ENCODE measurements at places on chromosomes 6 and 20.

DNA sequence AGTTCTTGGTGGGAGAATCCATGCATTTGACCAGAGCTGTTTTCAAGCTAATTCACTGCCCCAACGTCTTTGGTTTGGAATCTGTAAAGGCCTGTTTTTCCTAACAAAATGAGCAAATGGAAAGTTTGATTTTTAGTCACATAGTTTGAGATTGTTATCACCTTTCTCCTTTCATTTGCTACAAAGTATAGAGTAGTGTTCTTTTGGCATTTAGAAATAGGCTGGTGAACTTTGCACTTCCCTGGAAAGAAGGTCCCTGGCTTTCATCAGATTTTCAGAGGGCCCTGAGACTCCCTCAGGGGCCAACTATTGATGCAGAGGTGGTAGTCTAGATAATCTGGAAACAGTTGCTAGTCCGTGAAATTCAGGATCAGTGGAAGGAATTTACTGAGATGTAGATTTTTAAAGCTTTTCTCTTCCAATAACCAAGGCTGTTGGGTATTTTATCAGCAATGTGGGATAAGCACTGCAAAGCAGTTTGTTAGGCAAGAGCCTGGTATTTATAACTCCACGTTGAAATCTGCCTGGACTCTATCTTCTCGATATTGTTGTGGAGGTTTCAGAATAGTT lies 1.7 kb downstream of the ARFGEF2 start:
- no peak for DNase-seq

DNA sequence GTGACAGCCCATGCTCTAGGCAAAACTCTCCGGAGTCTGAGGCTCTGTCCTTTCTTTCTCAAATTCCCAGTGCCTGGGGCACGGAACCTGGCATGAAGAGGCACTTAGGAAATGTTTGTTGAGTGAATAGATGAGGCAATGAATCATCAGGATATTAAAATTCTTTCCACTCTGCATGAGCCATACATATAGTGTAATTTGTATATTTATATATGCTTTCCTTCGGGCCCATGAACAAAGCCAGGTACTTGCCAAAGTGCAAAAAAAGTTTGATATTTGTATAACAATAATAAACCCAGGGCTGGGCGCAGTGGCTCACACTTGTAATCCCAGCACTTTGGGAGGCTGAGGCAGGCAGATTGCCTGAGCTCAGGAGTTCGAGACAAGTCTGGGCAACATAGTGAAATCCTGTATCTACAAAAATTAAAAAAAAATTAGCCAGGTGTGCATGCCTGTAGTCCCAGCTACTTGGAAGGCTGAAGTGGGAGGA lies 212.3 kb upstream of the ZNF217 start:
- no peak for DNase-seq

DNA sequence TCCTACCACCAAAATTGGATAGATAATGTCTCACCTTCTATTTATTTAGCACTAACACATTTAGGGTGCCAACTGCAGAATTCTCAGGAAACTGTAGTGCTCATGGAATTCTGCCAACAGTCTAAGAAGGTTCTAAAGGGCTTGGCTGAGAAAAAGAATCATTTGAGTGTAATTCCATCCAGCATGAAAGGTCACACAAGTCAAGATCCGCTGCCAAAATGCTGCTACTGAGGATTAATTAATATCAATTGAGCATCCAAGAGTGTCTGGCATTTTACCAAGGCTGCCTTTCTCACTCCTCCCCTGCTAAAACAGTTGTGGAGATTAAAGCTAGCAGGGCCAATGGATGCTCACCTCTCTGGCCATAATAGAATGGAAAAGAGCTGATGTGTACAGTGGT lies 112.7 kb downstream of the FHL5 start:
- no peak for DNase-seq

GRCh38 chr6:132020138-132020581 lies 69.0 kb upstream of the CCN2 start:
- no peak for DNase-seq

DNA sequence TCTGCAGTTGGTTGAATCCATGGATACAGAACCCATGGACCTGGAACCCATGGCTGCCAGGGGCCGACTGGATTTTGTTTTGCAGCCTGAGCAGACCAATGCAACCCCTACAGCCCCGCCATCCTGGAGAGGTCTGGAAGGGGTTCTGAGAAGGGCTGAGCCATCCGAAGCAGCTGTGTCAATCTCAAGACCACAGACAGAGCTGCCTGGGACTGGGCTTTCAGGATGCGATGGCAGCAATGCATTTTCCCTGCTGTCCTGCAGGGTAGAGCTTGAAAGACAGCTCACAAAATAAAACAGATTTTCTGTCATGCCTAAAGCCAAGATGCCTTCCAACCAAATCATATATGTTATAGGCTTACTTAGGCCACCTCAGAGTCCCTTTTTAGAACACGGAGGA lies 125.8 kb upstream of the NXT1 start:
- DNase-seq = no peak

DNA sequence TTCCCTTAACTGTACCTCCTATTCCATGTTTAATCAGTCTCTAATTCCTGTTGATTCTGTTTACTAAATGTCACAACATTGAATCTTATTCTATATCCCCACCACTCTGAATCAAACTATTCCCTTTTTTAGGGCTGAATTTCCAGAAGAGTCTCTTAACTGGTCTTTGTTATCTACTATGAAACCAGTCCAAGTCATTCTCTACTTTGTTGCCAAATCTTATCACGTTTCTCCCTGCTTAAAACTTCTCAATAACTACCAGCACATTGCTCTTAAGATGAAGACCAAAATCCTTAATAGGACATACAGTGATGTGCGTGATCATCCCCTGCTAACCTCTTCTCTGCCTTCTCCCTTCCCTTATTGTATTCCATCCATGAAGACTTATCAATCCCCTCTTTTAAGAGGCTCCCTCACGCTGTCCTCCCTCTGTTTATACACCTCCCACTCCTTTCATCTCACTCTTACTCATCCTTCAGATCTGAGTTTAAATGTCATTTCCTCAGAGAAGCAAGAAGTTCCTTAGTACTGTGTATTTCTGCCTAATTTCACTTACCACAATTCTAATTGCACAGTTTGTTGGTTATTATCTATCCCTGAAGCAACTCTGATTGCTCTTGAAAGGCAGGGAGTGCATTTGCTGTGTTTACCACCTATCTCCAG lies 143.0 kb upstream of the AHI1 start:
- no peak for DNase-seq

DNA sequence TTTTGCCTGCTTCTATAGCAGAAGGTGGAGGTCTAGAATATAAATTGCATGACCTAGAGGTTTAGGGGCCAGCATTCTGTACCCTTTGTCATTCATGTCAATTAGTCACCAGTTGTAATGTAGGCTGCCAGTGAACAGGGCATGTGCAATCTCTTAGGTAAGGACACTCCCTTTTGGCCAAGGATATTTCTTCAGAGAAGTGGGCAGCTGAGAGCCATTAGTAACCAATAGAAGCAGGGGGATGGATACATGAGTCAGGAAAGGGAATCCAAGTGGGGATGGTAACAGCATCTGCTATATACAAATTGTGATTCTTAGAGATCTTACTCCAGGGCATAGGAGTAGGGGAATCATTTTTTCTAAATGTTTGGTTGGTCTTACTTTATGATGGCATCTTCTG lies 494.2 kb upstream of the JAG1 start:
- no peak for DNase-seq

GRCh38 chr6:16249971-16250370 lies 11.6 kb downstream of the GMPR start:
- no peak for DNase-seq

GRCh38 chr6:118584911-118585310 lies 36.8 kb downstream of the PLN start:
- no peak for DNase-seq

GRCh38 chr6:71299541-71300470 lies 11.2 kb downstream of the OGFRL1 start:
- no peak for DNase-seq

- DNase-seq = no peak
These were observed 237.5 kb upstream of the JAG1 start for GRCh38 chr20:10911298-10911697.

- DNase-seq = no peak
These were observed 18.8 kb downstream of the ELOVL4 start for GRCh38 chr6:79928478-79928998.

- DNase-seq = no peak
These were observed 118.2 kb downstream of the BMP7 start for GRCh38 chr20:57148263-57148662.

DNA sequence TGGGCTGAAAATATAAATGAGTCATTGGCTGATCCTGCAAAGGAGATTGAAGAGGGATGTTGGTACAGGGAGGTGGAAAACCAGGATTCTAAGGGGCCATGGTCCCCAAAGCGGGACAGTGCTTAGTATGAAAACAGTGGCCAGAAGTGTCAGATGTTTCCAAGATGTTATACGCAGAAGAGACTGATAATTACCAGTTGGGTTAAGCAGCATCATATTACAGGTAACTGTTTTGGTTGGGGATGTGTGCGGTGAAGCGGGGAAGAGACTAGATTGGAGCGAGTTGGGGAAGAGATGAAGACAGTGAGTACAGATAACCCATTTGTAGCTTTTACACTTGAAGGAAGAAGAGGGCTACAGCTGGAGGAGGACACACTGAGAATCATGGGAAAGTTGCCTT lies 80.8 kb downstream of the PLEKHG1 start:
- DNase-seq = no peak

GRCh38 chr6:169168302-169168630 lies 85.4 kb downstream of the THBS2 start:
- DNase-seq = no peak

DNA sequence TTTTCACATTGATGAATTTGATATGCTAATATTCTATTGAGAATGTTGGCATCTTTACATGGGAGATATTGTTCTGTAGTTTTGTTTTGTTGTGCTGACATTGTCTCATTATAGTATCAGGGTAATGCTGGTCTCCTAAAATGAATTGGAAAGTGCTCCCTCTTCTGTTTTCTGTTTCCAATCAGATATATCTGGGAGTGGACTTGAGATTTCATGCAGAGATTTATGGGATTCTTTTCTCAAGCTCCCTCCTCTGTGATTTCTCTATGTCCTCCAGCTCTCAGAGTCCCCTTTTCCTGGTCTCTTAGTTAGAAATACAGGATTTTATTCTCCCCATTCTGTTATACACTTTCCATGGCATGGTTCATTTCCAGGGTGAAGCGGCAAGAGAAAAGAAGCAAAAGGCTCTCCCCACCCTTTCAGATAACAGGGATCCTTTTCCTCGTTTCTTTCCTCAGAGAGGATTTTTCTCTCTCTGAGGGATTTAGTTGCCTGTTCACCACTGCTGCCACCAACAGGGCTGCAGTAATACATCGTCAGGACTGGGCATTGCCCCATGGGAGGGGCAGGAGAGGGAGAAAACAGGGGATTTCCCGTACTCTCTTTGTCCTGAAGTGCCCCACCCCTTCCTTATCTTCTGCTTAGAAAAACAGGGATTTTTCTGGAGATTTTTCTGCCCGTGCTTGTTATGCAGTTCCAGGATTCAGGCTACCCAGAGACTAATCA lies 59.3 kb upstream of the STMND1 start:
- DNase-seq = no peak

GRCh38 chr6:136795996-136796395 lies 3.7 kb upstream of the MAP3K5 start:
- no peak for DNase-seq

GRCh38 chr6:85006362-85006761 lies 242.0 kb upstream of the TBX18 start:
- DNase-seq = no peak

- DNase-seq = no peak
These were observed 39.1 kb upstream of the MROH8 start for GRCh38 chr20:37218441-37218840.

DNA sequence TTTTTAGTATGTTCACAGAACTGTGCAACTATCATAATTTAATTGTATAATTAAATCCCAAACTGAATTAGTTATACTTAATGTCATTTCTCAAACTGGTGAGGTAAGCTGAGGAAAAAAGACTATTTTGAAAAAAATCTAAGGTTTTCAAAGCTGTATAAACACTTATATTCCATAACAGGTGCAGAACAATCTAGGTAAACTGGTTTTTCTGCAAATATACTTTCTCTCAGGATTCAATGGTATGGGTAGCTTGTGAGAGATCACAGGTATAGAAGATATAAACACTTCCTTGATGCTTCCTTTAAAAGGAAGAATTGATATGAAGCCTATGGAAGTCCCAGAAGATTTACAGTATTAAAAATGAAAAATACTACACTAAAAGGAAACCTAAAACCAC lies 33.7 kb downstream of the NOL7 start:
- no peak for DNase-seq

DNA sequence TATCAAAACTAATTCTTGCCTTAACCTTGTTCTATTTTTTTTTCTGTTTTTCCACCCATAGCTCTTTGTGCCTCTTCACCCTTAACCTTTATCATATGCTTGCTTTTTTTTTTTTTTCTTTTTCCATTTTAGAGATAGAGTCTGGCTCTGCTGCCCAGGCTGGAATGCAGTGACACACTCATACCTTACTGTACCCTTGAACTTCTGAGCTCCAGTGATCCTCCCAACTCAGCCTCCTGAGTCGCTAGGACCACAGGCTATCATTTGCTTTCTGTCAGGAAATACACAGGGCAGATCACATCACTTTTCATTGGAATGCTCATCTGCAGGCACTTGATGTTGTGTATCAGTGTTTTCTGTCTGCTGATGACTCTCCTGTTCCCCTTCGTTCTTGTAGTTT lies 33.5 kb downstream of the TMEM170B start:
- DNase-seq = no peak

DNA sequence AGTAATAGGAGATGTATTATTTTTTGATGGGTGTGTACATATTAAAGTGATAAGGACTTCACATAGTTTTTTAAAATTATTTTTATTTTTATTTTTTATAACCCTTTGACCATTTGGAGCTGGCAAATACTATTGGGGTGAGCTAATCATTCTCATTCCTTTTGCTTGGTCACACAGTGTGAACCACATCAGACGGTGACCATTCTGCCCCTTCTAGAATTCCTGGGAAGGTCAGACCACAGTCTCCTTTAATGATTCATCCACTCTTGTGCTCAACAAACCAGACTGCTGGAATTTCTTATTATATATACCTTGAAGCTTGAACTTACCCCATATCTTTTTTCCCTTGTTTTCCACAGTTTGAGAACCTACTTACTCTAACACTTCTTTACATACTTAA lies 23.9 kb upstream of the PRL start:
- no peak for DNase-seq

GRCh38 chr6:159639721-159640120 lies 53.3 kb downstream of the SOD2 start:
- DNase-seq = no peak

GRCh38 chr6:113980937-113981554 lies 10.1 kb upstream of the HDAC2 start:
- DNase-seq = no peak

- no peak for DNase-seq
These were observed 70.0 kb downstream of the CNKSR3 start for GRCh38 chr6:154440422-154441043.

GRCh38 chr20:43682446-43682845 lies 15.5 kb downstream of the MYBL2 start:
- DNase-seq = no peak
